ENCODE measurements at places on chromosomes 16 and 17.

- DNase-seq: no peak
Observed at GRCh38 chr17:31144836-31145235, 50.1 kb downstream of the NF1 start.

- no peak for DNase-seq
Observed at GRCh38 chr17:3891626-3892094, 1.2 kb downstream of the CAMKK1 start.

DNA sequence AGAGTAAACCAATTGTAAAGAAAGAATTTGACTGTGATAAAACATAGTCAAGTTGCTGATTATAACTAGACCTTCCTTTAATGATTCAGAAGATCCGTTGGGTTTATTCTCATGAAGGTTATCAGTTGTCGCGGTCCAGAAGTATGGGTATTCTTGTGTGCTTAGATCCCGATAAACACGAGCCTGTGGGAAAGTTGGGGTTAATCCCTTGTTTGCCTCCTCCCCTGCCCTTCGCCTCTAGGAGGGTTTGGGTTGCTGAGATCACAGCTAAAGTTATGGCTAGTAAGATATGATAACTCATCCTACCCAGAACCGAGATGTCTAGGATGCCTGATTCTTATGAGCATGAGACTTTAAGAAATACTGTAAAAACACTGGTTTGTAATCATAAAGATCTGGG lies 66.8 kb downstream of the GPRC5B start:
- no peak for DNase-seq

- DNase-seq: peak; percentile 46
Observed at GRCh38 chr16:1613211-1613622, 1.1 kb downstream of the CRAMP1 start.

DNA sequence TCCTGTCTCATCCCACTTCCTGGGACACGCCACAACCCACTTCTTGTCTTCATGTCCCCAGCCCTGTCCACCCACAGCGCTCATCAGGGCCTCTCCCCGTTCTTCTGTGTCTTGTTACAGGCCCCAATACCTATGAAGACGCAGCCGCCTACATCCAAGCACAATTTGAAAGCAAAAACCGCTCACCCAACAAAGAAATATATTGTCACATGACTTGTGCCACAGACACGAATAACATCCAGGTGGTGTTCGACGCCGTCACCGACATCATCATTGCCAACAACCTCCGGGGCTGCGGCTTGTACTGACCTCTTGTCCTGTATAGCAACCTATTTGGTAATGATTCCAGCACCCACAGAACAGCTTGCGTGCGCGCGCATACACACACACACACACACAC lies 70.6 kb downstream of the AMFR start:
- DNase-seq: no peak

DNA sequence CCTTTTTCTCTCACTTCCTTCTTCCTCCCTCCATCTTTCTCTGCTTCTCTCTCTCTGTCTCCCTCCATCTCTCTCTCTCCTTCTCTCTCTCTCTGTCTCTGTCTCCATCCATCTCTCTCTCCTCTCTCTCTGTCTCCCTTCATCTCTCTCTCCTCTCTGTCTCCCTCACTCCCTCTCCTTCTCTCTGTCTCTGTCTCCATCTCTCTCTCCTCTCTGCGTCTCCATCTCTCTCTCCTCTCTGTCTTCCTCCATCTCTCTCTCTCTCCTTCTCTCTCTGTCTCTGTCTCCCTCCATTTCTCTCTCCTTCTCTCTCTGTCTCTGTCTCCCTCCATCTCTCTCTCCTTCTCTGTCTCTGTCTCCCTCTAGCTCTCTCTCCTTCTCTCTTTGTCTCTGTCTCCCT lies 194.1 kb downstream of the GSG1L start:
- no peak for DNase-seq

GRCh38 chr16:3383045-3383448 lies 17.8 kb downstream of the ZSCAN32 start:
- DNase-seq: no peak

DNA sequence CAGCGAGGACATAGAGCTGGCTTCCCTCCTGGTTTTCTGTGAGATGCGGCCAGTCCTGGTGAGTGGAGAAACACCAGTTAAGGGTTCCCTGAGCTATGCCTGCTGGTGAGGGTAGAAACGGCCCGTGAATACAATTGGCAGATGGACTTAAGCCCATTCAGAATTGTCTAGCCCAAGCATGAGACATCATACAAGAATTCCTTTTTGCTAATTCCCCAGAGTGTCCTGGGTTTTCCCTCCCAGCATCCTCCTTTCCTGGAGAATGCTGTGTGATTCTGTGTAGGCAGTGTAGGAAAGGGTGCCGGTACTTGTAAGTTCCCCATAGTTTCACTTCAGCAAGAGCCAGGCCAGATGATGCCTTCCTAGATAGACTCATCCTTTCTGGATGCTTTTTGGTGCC lies 65.1 kb downstream of the SDR42E1 start:
- no peak for DNase-seq

DNA sequence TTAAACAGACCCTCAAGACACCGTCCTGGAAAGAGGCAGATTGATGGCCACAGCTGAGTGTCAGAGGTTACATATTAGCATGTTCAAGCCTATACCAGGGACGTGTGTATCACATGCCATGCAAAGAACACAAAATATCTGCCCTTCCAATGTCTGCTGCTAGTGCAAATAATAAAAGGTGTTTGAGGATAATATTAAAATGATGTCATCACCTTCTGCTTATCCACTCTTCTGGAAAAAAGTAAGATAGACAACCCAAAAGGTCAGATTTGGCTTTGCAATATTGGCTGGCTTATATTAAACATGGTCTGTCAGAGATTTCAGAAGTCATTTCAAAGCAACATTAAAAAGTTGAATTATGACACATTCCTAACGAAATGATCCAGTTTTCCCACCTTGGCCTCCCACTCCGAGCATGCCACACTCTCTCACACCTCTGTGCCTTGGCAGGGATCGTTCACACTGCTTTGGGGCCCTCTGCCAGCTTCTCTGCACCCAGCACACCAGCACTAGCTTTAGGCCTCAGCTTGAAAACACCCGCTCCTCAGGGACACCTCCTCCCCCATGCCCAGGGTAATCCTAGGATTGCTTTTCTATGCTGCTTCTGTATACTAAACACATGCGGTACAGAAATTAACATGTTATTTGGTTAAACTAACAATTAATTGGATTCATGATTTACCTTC lies 248.2 kb downstream of the NTN1 start:
- DNase-seq: no peak

GRCh38 chr17:3982113-3982512 lies 17.9 kb upstream of the ATP2A3 start:
- no peak for DNase-seq

GRCh38 chr16:57757326-57757786 lies 21.8 kb downstream of the KATNB1 start:
- DNase-seq: peak; percentile 91

GRCh38 chr16:75552951-75553350 lies 3.1 kb downstream of the TMEM231 start:
- no peak for DNase-seq

DNA sequence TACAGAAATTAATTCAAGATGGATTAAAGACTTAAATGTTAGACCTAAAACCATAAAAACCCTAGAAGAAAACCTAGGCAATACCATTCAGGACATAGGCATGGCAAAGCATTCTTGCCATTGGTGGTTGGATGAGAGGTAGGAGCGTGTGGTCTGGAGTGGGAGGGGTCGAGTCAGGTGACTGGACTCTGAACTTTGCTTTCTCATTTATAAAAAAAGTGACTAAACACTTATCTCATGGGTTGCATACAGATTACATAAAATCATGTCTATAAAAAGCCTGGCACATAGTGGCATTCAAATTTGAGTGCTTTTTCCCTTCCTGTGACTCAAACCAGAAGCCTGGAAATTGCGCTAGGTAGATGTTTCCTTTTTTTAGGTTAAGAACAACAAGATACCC lies 159.7 kb upstream of the SHISA6 start:
- no peak for DNase-seq

DNA sequence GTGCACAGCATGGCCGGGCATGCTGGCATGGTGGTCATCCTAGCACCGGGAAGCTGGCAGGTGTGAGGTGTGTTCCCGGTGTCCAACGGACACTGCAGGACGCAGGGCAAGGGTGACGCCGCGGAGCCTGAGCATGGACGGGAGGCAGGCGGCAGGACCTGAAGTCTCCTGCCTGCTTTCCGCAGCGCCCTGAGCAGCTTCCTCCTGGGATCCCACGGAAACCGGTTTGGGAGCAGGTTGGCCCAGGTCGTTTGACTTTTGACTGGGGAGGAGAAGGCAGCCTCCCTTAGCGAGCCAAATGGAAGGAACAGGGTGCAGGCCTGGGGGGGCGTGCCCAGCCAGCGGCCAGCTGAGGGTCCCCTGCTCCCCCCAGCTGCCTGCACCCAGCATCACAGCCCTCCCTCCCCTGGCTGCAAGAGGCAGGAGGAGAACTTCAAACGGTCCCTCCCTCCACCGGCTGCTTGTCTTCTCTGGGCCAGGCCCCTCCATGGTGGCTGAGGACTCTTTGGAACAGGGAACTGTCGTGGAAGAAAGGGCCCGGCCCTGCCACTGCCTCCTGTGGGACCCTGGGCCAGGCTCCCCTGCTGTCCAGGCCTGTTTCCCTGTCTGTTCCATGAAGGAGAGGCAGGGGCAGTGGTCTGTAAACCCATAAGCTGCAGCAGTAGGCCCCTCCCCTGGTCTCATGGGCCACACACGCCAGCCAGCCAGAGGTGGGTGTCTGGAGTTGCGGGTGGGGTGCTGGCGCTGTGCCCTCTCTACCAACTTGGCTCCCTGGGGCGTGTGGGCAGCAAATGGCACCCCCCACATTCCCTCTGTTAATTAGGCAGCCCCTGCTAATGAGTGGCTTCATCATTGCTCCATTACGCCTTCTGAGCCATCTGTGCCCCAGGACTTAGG lies 7.8 kb upstream of the ADGRG1 start:
- no peak for DNase-seq

DNA sequence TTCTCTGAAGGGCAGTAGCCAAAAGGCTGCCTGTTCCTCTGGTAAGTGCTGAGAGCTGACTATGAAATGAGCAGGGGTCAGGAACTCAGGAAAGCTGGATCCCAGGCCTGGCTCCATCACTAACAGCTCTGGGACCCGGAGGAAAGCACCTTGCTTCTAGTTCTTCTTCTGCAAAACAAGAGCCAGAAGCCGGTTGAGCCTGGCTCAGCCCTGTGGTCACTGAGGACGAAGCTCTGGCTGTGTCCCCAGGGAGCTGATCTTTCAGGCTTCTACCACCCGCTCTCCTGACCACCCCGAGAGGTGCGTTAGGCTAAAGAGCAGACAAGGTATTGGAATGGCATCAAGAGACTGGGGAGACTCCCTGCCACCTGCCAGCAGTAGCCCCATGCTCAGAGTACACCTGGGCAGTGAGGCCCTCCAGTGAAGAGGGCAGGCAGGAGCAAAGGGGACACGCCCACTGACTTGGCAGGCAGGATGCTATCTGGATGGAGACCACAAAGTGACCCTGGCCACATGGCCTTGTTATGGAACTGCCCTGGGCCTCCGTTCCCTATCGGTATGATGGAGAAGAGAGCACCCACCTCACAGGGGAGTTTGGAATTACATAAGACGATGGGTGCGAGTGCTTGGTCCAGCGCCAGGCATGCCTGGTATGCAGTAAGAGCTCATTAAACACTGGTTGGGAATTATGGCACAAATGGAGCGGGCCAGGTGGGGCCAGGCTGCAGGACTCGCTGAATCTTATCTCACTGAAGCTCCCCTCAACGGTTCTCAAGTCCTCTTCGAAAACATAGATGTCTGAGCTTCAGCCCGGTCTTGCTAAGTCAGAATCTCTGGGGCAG lies 61.4 kb downstream of the COG7 start:
- no peak for DNase-seq

GRCh38 chr16:88065747-88066142 lies 114.5 kb downstream of the BANP start:
- DNase-seq: no peak

GRCh38 chr17:7176841-7177190 lies 2.4 kb downstream of the ASGR1 start:
- DNase-seq: no peak

DNA sequence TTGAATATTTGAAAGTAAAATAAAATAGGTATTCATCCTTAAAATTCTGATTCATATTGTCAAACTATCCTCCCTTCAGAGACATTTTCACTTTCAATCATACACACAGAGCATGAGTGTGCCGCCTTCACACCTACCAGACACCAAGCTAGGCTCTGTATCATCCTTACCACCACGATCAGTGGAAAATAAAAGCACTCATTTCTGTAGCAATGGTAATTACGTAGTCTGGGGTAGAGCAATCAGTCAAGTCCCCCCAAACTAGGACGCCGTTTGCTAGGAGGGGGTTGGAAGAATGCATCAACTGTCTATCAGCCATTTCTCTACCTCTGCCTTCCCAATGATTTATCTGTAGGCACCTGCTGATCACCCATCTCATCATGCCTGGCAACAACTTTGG lies 84.6 kb upstream of the GRIN2A start:
- peak; percentile 68 for DNase-seq

DNA sequence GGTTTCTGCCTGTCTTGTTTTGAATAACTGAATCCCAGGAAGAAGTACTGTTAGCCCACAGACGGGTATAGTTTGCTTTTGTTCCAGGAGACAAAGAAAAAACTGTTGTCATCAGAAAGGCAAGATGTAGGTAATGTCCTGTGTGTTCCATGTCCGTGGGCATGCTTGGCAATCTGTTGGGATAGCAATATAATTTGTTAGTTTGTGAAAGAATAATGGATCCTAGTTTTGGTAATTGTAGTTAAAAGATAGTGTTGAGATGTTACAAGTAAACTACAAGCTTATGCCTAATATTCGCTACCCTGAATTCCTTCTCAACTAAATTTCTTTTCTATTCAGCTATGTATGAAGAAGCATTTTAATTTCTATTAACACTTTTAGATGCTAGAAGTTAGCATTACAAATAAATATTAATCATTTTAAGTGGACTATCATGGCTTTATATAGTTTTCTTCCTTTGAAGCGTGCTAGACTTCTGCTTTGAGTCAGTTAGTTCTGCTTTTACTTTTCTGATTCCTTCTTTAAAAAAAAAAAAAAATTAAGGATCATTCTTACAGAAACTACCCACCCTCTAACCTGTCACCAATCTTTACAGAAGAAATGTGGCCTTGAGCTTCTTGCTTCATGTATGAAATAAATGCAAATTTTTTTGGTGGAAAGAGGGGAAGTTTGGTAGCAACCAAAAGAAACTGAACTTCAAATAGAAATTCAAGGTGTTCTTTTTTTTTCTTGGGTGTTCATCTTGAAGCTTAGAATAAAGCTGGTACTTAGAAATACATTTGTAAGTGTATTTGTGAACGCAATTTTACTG lies 2.4 kb downstream of the EVI2A start:
- no peak for DNase-seq

GRCh38 chr16:87982581-87983041 lies 31.4 kb downstream of the BANP start:
- DNase-seq: no peak
